Esophagus squamous epithelium (tissue), 5 donors: ENCODE measurements at places on chromosomes 13 and 19.

GRCh38 chr19:17618936-17619335 lies 63.5 kb downstream of the COLGALT1 start:
- no peak for DNase-seq

- DNase-seq, result no peak
Observed at GRCh38 chr13:113443991-113444390, 9.3 kb downstream of the ADPRHL1 start.

DNA sequence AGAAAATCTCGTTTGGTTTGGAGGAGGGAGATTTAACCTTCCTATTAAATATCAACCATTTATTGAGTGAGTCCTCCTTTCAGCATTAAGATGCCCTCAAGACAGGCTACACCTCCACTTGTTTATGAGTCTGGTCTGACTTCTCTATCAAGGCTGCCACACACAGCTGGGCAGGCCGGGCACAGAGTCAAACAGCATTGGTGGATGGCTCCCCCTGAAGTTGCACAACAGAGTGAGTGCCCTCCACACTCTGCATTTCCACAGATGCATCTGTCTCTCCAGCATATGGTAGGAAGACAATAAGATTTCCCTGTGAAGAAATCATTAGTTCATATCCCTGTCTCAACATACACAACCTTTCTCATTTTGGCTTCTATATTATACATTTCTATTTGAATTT lies 31.4 kb downstream of the PHF11 start:
- no peak for DNase-seq

- DNase-seq, result no peak
Observed at GRCh38 chr19:38061294-38061693, 154.3 kb downstream of the SIPA1L3 start.

DNA sequence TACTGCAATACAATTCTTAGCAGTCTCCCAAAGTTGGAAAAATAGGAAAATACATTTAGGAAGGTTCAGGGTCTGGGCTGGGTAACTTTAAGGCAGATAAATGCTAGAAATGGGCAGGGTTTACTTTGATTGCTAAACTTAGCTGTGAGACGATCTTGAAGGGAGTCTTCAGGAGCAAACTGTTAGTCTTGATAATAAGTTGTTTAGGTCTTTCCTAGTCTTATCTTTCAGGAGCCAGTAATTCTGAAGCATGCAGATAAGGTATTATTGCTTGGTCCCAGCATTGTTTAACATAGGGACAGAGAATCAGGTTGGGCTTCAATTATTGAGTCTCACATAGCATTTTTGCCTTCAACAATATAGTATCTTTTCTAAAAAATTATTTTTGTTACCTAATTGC lies 262.4 kb upstream of the MIR17HG start:
- DNase-seq, result no peak

DNA sequence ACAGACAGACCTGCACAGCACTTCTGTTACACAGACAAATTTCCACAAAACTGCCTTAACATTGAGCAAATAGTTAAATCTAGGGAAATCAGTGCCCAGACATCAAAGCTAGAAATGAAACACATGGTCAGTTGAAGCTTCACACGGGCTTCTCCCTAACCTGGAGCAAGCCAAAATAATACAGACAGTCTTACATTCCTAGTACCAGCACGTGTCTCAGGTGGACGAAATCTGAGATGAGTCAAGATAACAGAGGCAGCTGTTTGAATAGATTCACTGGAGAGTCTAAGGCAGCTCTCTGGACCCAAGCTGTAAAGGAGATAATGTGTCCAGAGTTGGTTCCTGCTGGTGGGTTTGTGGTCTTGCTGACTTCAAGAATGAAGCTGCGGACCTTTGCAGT lies 4.1 kb upstream of the ZNF699 start:
- no peak for DNase-seq

DNA sequence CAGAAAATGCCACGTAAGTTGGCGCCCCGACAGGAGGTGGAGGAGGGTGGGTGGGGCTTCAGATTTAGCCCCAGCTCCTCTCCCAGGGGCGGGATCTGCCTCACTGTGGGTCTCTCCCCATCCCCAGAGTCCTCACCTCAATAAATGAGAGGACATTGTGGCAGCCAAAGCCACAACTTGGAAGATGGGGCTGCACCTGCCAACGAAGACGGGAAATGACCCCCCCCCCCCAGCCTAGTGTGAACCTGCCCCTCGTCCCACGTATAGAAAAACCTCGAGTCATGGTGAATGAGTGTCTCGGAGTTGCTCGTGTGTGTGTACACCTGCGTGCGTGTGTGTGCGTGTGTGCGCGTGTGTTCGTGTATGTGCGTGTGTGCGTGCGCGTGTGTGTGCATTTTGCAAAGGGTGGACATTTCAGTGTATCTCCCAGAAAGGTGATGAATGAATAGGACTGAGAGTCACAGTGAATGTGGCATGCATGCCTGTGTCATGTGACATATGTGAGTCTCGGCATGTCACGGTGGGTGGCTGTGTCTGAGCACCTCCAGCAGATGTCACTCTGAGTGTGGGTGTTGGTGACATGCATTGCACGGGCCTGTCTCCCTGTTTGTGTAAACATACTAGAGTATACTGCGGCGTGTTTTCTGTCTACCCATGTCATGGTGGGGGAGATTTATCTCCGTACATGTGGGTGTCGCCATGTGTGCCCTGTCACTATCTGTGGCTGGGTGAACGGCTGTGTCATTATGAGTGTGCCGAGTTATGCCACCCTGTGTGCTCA lies 1.5 kb upstream of the TRAPPC5 start:
- DNase-seq, result no peak

- no peak for DNase-seq
Observed at GRCh38 chr13:21690955-21691354, 20.1 kb downstream of the FGF9 start.

DNA sequence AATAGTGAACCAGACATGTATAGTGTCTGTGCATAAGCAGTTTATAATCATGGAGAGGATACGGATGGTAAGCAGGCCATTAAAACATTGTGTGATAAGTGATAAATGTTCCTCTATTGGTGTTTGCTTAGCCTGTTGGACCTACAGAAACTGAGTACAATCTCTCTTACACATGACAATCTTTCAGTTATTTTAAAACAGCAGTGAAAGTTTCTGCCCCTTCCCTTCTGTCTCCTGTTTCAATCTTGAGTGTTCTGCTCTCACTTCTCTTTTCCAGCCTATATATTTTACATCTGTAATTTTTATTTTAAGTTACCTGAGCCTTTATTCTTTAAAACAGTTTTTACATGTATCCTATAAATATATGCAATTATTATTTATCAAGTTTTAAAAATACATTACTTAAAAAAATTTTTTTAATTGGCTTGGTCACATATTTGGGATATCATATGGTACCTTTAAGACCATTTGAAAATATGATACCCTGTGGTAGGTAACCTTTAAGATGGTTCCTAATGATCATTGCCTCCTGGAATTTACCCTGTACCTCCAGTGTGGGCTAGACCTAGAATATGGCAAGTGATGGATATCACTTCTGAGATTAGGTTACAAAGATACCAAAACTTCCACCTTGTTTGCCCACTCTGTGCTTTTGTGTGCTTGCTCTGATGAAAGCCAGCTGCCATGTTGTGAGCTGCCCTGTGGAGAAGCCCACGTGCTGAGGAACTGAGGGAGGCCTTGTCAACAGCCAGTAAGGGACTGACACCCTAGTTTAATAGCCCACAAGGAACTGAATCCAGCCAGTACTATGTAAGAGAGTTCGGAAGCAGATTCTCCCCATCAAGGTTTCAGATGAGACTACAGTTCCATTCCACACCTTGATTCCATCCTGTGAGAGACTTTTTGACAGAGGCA lies 99.3 kb downstream of the DHRS12 start:
- DNase-seq, result no peak

DNA sequence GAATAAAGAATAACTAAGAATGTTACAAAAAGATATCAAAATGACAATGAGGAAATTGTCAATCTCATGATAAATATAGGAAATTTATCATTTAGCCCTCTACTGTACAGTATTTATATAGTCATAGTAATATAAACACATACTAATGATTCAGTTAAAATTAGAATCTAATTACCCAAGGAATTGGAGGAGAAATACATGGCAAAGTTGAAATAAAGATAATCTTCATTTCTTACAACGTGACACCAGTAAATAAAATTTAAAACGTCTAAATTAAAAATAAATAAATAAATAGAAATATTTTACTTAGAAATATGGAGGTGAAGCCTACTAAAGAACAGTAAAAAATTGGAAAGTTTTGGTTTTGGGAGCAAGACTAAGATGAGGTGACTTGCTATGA lies 2163.1 kb upstream of the PCDH20 start:
- no peak for DNase-seq

- no peak for DNase-seq
Observed at GRCh38 chr19:51740356-51740755, 11.3 kb downstream of the FPR1 start.

DNA sequence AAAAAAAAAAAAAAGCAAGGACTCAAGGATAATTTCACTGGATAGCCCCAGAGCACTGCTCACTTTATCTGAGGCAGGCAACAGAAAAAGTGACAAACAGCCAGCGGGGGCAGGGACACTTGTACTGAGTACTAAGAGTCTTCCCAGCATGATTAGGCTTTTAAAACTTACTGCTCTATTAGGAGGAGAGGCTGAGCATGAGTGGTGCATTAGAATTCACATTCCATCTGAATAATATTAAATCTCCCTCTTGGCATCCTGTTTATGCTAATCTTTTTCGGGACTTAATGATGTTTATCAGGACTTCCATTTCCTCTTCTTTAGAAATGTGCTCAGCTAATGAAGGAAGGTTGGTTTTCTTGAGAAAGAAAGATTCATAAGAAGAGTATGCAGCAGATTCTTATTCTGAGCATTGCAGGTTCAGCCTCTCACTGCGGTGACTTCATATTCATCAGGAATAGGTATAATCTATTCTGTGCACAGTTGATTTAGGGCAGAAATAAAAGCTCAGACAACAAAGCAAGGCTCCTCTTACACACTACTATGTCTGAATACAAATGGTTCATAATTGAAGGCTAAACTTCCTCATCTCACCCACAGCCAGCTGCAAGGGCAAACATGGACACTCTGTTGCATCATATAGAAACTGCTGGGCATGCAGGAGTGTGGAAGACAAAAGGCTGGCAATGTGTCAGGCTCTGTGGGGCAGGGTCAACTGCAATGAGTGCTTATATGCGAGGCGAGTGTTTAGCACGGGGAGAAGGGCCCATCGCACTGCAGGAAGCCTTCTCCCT lies 107.0 kb downstream of the KL start:
- DNase-seq, result no peak

GRCh38 chr13:22428188-22428828 lies 752.5 kb upstream of the SGCG start:
- no peak for DNase-seq

DNA sequence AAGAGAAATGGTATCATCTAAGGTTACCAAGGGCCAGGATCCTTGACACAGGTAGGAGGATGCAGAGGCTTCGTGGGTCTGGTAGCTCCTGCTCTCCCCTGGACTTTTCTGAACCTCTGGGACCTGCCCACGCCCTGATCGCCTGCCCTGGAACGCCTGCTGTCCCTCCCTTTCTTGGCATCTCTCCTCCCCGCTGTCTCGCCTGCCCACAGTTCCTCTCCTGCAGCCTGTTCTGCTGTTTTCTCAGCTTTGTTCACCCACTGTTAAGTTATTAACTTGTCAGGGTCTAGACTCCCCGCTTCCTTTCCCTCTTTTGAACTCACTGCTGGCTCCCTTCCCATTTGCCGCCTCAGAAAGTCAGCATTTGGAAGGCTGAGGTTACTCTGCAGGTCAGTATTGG lies 19.8 kb downstream of the SERP2 start:
- no peak for DNase-seq

DNA sequence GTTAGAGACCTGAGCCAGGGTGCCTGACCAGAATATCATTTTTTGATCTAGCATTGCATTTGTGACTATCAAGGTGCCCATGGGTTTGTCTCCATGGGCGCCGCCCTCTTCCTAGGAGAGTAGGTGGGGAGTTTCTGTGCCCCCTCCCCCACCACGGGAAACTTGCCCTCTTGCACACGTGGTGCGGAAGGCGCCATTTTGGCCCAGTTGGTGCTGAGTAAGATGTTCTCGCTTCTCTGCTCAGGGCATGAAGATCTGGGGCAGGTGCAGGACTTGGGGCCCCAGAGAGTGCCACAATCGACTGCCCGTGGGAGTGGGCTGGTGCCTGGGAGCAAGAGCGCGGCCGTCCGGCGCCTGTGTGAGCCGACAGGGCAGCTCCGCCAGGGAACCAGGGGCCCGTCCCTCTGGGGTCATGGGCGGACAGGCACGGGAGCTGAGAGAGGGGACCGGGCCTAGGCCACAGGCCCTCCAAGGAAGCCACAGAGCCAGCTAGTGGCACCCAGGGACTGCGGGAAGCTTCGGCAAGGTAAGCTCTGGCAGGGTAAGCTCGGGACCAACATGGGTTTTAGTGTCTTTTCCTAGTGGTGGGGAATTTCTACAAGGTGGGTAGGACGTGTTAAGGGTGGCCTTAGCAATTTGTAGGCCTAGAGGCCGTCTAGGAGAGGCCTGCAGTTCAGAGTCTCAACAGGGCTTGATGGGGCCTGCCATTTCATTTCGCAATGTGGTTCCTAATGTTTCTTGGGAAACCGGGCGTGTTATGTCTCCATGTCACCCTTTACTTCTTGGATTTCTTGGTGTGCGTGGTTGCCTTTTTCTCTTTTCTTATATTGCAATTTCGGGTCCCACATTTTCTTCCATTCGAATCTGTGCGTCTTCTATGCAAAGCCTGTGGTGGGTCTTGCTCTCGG lies 14.5 kb downstream of the SACS start:
- DNase-seq, result no peak

DNA sequence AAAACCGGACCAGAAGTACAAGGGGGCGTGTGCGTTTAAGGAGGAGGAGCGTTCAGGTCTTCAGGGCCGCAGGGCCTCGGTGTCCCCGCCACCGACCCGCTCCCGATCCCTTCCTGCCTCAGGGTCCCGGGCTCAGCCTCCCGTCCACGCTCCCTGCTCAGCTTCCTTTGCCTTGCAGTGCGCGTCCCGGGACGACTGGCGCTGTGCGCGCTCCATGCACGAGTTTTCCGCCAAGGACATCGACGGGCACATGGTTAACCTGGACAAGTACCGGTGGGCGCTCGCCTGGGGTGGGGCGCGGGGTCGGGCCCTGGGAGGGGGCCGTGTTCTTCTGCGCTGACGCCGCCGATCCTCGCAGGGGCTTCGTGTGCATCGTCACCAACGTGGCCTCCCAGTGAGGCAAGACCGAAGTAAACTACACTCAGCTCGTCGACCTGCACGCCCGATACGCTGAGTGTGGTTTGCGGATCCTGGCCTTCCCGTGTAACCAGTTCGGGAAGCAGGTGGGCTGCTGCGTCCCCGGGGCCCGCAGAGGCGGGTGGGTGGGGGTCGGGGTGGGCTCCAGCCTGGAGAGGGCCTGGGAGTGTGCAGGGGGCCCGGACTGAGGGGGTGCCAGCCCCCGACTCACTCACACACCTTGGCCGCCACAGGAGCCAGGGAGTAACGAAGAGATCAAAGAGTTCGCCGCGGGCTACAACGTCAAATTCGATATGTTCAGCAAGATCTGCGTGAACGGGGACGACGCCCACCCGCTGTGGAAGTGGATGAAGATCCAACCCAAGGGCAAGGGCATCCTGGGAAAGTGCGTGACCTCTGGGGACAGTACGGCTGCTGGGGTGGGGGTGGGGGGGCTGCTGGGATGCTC lies 1.4 kb downstream of the GPX4 start:
- no peak for DNase-seq
